ENCODE measurements at places on chromosomes 13 and 19.

DNA sequence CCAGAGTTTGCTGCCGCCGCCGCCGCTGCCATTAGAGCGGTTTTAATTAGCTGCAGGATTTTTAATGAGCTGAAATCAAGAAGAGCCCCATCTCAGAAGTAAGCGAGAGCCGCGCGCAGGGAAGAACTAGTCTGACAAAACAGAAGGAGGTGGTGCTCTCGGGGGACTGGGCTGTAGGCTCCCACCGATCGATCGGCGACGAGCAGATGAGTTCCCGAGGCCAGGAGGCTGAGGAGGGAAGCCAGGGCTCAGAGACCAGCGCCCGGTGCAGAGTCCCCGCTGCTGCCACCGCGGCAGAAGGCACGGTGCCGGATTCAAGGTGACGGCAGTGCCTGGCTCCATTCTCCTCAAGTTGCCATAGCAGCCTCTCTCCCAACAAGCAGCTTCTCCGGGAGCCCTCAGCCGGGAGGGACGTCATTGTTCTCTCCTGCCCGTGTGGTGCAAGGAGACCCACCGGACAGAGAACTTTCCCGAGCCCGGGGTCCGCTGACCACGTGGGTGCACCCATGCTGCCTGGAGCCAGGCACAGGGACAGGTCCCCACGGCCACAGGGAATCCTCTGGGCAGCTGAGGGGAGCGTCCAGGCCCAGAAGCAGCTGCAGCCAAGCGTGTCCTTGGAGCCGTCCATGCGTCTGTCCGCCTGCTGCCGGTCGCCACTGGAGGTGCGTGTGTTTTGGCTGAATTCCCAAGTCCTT is 62.9 kb downstream of the CHST8 start:
- DNase-seq, result no peak

- DNase-seq, result peak; percentile 61
Measured at GRCh38 chr13:50910485-50910805, 854 bp downstream of the RNASEH2B start.

DNA sequence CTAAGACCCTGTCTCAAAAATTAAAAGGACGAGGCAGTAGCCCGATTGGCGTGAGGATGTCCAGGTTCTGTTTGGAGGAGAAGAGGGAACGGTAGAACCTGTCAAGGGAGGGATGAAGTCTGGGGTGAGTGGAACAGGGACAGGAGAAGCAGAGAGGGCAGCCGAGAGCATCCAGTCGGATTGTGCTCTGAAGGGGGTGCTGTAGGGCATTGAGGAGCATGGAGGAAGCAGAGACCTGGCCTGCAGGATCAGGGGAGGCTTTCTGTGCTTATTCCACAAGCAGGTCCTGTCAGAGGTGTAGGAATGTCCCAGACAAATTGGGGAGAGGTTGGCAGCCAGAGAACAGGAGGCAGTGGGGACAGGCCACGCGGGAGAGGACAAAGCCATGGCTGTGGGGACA is 14.1 kb downstream of the AP2A1 start:
- no peak for DNase-seq

- DNase-seq, result no peak
Measured at GRCh38 chr13:99174533-99175100, 26.0 kb upstream of the UBAC2 start.

- DNase-seq, result no peak
Measured at GRCh38 chr13:102584434-102584833, 12.4 kb upstream of the TPP2 start.

GRCh38 chr19:12330340-12330739 is 3.1 kb downstream of the ZNF563 start:
- no peak for DNase-seq

DNA sequence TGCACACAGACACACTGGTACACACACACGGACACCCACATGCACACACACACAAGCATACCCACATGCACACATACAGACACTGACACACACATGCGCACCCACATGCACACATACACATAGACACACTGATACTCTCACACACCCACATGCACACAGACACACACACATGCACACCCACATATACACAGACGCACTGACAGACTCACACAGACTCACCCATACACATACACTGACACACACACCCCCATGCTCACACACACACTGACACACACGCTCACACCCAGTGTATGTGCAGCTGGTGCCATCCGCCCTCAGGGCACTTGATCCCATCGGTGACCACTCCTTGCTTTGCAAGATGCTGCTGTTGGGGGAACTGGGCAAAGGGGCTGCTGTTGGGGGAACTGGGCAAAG is 9.7 kb upstream of the RASA3 start:
- DNase-seq, result no peak

- no peak for DNase-seq
Measured at GRCh38 chr13:76621705-76622104, 264.5 kb downstream of the KCTD12 start.

Data from GM03348 (cell line).